ENCODE measurements at places on chromosomes 3 and 15.

DNA sequence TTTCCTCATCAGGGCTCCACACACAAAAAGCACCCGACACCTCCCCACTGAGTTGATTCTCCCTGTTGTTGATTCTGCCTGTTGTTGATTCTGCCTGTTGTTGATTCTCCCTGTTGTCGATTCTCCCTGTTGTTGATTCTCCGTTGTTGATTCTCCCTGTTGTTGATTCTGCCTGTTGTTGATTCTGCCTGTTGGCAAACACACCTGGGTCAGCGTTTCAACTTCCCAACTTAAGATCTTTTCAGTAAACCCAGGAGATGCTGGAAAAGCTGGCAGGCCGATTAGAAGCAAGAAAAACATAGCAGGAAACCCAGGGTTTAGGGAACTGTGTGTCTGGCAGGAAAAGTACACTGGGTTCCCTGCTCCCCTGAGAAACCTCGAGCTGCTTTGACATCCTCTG is 47.9 kb downstream of the TNK2 start:
- no peak for DNase-seq

- DNase-seq = no peak
Observed at GRCh38 chr3:71805199-71805598, 20.3 kb upstream of the PROK2 start.

GRCh38 chr3:25594007-25594502 is 70.7 kb downstream of the TOP2B start:
- peak; percentile 65 for DNase-seq

GRCh38 chr3:115651087-115651486 is 27.8 kb downstream of the GAP43 start:
- no peak for DNase-seq

DNA sequence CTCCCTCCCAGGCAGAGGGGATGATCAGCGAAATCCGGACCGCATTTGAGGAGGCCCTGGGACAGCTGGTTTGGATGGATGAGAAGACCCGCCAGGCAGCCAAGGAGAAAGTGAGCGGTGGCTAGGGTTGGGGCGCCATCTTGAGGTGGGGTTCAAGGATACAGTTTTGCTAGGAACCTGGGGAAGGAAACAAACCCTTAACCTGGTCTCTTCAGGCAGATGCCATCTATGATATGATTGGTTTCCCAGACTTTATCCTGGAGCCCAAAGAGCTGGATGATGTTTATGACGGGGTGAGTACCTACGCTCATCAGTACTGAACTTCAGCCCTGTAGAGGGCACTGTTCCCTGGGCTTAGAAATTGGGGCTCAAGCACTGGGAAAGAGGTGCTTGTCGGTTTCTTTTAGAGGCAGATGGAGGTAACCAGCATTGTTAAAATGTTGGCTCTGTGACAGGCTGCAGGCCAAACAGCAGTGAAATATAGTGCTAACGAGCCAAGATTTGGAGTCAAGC is 9.6 kb upstream of the PSMD2 start:
- peak; percentile 81 for DNase-seq

DNA sequence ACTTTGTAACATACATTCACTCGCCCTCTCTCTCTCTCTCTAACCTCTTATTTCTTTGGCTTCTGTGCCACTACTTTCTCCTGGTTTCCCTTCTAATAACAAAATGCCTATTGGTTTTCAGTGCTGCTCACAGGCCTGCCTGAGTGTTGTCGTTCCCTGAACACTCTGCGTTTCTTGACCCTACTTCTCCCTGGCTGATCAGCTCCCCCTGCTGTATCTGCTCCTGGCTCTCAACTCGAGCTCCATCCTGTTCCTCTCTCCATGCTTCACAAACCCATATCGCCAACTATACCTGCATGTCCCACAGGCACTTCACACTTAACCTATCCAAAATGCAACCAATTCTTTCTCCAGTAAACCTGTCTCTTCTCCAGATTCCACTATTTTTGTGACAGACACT is 111.4 kb downstream of the OPA1 start:
- DNase-seq = no peak

GRCh38 chr3:79820089-79820488 is 52.3 kb upstream of the ROBO1 start:
- no peak for DNase-seq

GRCh38 chr15:93332168-93332553 is 243.2 kb upstream of the RGMA start:
- no peak for DNase-seq

DNA sequence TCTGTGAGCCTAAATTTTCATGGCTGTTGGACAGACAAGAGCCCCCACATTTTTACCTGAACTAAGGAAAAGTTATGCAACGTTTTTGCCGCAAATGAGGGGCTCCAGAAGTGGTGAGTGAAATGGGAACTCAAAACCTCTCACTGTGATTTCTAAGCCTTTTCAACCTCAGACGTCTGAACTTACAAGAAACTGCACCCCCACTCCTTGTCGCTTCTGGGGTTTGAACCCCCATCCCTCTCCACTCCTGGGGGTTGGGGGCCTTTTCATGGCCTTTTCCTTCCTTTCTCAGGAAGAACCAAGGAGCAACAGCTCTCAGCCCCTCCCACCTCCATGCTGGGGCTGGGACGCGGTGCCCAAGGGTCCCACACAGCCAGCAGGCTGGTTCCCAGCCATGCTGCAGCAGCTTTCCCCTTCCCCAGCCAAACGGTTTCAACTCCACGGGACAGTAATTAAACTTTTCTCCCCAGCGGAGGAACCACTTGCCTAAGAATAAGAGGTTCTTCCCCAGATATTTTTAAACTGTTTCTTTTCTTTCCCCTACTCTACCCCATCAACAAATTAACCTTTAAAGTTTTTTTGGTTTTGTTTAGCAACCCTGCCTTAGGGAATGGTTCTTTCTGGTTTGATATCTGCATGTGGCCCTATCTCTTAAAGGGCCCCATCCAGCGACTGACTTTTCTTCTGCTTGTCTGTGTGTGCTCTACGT is 387.6 kb upstream of the CBLB start:
- DNase-seq = no peak

DNA sequence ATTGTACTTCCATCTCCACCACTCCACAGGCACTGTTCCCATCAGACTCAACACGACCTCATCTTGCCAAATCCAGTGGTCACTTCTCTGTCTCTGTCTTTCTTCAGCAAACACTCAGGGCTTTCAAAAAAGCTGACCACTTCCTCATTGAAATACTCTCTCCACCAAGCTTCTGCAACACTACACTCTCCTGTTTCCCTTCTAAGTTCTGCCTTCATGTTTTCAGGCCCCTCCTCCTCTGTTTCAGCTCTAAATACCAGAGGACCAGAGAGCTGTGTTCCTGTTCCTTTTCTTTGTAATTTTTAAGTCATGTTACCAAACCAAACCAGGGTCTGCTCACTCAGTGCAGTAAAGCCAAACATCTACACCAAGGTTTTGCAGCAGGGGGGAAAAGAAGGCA is 33.8 kb upstream of the ACP3 start:
- DNase-seq = peak; percentile 20

GRCh38 chr15:76951220-76951619 is 19.7 kb downstream of the RCN2 start:
- DNase-seq = no peak

- no peak for DNase-seq
Observed at GRCh38 chr3:13207578-13207922, 134.3 kb upstream of the IQSEC1 start.

GRCh38 chr3:49725906-49726681 is 2.3 kb upstream of the GMPPB start:
- DNase-seq = no peak

All from AG20443 (cell line).